ENCODE measurements at places on chromosomes 11 and 22.

- DNase-seq = no peak
Measured at GRCh38 chr22:50630376-50630775, 2.4 kb upstream of the ARSA start.

- no peak for DNase-seq
Measured at GRCh38 chr11:125164422-125165110, at the start of gene PKNOX2. PKNOX2 (plus strand) TSS chr11:125164751; CDS start chr11:125351306, 186,555 bp downstream.

DNA sequence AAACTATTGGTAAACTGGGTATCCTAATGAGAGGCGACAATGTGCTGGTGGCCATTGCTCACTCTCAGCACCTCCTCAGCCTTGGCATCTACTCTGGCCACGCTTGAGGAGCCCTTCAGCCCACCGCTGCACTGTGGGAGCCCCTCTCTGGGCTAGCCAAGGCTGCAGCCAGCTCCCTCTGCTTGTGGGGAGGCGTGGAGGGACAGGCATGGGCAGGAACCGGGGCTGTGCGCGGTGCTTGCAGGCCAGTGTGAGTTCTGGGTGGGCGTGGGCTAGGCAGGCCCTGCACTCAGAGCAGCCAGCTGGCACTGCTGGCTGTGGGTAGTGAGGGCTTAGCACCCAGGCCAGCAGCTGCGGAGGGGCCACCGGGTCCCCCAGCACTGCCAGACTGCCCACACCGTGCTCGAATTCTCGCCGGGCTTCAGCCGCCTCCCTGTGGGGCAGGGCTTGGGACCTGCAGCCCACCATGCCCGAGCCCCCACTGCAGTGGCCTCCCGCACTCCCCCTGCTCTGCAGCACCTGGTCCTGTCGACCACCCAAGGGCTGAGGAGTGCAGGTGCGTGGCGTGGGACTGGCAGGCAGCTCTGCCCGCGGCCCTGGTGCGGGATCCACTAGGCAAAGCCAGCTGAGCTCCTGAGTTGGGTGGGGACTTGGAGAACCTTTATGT lies 575.9 kb upstream of the ANO3 start:
- no peak for DNase-seq

- no peak for DNase-seq
Measured at GRCh38 chr11:57536947-57537619, at the start of gene SMTNL1. SMTNL1 (plus strand) TSS chr11:57537595; CDS start chr11:57542643, 5,048 bp downstream.

GRCh38 chr11:82867495-82868082 lies 32.6 kb downstream of the PRCP start:
- DNase-seq = peak; percentile 43

GRCh38 chr11:67584881-67585873 lies 1.6 kb downstream of the GSTP1 start:
- DNase-seq = no peak

GRCh38 chr11:70525466-70525865 lies 127.1 kb downstream of the CTTN start:
- no peak for DNase-seq
